ENCODE measurements at places on chromosomes 16 and 17.
A peak's percentile ranks its signal among the peaks of the same experiment; 100 is the strongest.

- DNase-seq, result no peak
Measured at GRCh38 chr17:50107790-50108414, 12.8 kb downstream of the PDK2 start.

GRCh38 chr16:11276896-11277593, 765 bp upstream of the PRM2 start:
- DNase-seq, result no peak

GRCh38 chr17:31314782-31315100, 887 bp upstream of the EVI2B start:
- no peak for DNase-seq

- DNase-seq, result no peak
Measured at GRCh38 chr17:66446419-66446818, 144.0 kb downstream of the PRKCA start.

DNA sequence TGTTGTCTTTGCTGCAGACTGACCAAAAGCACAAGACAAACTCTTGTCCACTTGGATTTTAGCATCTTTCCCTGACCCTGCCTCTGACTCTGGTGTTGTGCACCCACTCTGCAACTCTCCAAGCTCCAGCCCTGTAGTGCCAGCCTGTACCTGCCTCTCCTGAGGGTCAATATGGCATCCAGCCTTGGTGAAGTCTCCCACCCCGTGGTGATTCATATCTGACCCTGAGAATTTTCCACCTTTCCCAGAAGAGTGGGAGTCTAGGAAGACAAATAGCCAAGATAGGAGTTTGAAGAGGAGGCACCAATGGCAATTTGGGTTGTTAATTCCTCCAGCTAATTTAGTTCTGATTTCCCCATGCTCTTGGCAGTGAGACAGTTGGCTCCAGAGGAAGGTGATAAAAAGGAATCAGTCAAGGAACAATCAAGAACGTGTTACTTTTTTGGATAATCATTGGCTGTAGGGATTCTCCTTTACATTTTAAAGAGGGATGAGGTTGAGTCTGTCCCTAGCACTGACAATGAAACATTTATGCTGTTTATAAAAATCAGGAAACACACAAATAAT, 416.0 kb downstream of the MAF start:
- DNase-seq, result no peak

GRCh38 chr16:58176608-58177352, 21.1 kb downstream of the CSNK2A2 start:
- DNase-seq, result no peak

- DNase-seq, result no peak
Measured at GRCh38 chr16:84559311-84559932, 55.0 kb upstream of the MEAK7 start.

DNA sequence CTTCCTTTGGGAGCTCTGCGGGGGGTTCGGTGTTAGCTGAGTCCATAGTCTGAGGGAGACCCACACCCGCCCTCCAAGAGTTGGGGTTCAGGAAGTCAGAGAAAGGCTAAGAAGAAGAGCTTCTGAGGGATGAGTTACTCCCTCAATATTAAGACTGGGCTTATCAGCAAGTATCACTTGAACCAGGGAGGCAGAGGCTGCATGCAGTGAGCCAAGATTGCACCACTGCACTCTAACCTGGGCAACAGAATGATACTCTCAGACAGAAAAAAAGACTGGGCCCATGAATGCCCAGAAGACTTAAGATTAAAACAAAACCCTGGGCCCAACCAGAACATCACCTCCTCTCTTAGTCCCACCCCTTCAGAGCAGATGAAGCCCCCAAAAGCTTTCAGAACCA, 6.0 kb downstream of the NKIRAS2 start:
- DNase-seq, result no peak

DNA sequence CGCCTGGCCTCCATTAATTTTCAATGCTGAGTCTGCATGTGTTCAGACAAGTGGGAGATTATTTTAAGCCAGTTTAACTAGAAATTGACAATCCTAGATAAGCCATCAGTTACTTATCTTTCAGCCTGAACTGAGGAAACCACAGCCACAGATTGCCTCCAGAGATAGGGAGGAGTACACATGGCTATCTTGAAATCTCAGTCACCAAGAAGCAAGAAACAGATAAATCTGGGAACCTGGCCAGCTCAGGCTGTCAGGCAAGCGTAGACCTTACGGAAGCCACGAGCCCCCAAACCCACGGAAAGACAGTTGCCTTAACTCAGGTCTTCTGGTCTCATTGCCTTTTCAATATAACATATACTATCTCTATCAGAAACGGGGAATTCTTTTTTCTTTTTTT, 2.0 kb upstream of the GLG1 start:
- peak; percentile 20 for DNase-seq

DNA sequence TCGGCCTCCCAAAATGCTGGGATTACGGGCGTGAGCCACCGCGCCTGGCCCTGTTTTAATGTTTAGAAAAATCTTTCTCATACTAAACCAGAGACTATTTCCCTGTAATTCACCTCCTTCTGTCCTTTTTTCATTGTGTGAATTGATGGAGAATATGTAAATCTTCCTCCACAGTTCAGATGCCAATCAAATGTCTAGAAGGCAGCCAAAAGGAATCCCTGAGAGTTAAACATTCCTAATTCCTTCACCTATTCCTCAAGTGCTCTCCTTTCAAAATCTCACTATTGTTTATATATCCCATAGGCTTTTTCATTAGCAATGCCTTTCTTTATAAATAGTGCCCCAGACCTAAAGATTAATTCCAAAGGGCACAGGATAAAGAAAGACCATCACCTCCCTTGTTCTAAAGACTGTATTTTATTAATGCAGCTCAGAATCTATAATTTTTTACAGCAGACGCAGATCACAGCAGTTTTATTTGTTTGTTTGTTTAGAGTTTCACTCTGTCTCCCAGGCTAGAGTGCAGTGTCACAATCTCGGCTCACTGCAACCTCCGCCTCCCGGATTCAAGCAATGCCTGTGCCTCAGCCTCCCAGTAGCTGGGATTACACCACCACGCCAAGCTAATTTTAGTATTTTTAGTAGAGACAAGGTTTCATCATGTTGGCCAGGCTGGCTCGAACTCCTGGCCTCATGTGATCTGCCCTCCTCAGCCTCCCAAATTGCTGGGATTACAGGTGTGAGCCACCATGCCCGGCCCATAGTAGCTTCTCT, 30.5 kb downstream of the COPZ2 start:
- DNase-seq, result no peak

- DNase-seq, result no peak
Measured at GRCh38 chr16:71474864-71475263, 12.8 kb upstream of the ZNF23 start.

GRCh38 chr17:80859002-80859941, 132.4 kb upstream of the CHMP6 start:
- no peak for DNase-seq

GRCh38 chr17:54408731-54409130, 491.9 kb upstream of the TOM1L1 start:
- DNase-seq, result no peak

GRCh38 chr17:77611791-77612502, 346.6 kb upstream of the TNRC6C start:
- no peak for DNase-seq

DNA sequence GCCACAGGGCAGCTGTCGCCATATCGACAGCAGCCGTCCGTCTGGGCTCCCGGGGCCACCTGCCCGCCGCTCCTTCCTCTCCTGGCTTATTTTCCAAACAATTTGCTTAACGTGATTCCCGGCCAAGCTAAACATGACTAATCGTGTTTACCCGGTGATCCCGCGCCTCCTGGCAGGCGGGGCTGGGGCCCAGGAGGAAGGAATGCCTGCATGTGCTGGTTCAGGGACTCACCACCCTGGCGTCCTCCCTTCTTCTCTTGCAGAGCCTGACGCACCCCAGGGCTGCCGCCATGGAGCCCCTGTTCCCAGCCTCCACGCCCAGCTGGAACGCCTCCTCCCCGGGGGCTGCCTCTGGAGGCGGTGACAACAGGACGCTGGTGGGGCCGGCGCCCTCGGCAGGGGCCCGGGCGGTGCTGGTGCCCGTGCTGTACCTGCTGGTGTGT, 6.1 kb downstream of the SSTR5 start:
- no peak for DNase-seq

DNA sequence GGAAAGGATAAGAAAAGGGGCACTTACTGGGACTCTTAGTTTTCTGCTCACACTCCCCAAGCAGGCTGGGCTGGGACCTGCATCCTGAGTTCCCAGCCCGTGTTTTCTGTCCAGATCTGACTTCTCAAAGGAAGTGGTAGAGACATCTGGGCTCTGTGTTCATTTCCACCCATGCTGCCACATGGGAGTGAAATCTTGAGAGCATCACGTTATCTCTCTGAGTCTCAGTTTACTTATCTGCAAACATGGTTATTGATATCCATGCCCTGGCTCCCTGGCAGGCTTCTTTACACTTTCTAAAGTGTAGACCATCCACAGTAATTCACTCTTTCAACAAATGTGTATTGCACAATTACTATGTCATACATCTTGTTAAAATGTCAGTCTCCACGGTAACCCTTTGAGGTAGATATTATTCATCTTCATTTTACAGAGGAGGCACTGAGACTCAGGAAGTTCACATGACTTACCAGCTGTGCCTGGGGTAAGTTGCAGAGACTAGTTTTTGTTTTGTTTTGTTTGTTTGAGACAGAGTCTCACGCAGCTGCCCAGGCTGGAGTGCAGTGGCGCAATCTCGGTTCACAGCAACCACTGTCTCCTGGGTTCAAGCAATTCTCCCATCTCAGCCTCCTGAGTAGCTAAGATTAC, 3.4 kb downstream of the ZNF688 start:
- no peak for DNase-seq

- DNase-seq, result no peak
Measured at GRCh38 chr17:29640413-29640812, 17.7 kb upstream of the CORO6 start.

DNA sequence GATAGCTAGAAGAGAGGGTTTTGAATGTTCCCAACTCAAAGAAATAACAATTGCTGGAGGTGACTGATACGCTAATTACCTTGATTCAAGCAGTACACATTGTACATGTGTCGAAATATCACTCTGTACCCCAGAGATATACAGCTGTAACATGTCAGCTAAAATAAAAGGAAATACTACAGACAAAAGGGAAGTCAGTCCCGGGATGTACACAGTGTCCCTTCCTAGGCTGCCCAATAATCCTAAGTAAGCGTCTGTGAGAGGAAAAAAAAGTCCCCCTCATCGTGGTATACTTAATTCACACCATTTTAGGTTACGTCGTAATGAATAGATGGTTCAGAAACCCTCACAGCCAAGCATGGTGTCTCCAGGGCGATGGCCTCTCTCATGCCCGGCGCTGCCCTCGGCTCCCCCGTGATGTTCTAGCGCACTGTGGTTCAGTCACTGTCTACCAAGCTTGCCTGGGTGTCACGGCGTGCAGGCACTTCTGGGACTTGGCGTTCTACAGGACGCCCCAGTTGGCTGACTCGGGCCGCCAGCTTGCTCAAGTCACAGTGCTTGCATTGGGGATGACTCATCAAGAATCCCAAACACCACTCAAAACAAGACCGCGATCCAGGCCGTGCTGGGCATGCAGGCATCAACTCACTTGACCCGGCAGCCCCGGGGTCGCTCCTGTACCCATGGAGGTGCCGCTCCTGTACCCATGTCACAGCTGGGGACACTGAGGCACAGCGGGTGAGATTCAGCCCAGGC, 27.6 kb downstream of the CCDC40 start:
- no peak for DNase-seq

DNA sequence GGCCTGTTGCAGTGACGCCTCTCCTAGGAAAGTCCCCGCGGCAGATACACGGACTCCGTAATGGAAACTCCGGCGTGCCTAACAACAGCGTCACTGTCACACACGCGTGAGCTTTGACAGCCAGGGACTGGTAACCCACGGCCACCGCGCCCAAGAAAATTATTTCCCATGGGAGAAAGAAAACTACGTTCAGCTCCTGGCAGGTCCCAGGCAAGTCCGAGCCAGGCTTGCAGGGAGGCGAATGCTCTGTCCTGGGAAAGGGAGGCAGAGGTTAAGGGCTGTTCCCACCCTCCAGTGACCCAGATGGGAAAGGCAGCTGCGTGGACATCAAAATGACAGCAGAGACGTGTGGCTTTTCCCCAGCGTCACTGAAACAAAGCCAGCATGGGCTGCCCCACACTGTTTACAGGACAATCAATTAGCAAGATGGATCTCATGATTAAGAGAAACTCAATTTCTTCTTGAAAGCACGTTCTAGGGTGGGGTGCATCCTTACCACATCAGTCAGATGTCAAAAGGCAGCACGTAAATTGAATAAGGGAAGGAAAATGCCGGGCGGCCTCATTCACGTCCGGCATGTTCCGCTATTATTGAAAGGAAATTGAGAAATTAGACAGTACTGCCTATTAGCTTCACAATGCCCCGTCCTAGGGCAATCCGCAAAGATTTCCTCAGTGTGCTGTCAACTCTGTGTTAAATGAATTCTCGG, 82.5 kb downstream of the NXN start:
- no peak for DNase-seq

GRCh38 chr16:74650966-74651567, 15.6 kb downstream of the RFWD3 start:
- DNase-seq, result no peak

DNA sequence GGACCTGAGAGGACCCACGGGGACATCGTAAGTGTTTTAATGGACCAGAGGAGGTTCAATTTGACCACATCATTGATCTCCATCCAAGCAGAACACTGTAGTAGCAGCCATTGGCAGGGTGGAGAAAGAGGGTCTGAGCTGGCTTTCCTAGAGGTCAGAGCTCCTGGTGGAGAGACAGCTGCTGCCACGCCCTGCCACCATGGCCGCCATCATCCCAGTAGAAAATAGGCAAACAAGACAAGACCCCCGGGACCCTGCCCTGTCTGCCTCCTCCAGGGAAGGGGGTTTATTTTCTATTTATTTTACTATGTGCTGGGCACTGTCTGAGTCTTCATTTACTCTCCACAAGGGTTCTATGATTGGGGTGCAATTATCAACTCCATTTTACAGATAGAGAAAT, 11.4 kb upstream of the ITGA3 start:
- DNase-seq, result no peak

DNA sequence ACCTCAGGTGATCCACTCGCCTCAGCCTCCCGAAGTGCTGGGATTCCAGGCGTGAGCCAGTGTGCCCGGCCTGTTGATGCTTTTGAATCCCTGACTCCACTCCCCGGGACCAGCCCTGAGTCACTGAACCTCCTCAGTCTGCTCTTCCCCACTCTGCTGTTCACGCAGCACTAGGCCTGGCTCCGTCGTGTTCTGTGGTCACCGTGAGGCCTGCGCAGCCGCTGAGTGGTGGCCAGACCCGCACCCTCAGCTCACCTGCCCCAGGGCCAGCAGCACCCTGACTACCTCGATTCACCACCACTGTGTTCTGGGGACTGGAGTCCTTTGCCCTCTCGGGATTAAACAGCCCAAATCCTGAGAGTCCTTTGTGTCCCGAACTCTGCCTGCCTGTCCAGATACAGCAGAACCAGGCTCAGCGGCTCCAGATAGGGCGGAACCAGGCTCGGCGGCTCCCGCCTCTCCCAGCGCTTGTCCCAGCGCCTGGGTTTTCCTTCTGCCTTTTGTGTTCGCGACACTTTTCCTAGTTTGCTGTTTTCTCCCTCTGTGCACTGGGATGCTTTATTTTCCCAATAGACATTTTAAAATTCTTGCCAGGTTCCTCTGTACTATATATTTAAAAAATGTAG, 58.6 kb upstream of the ENDOV start:
- DNase-seq, result no peak

Measured in stimulated activated CD4-positive, alpha-beta T cell treated with anti-CD3 and anti-CD28 coated beads, Interleukin-2, amount 100 ng/mL, for 24 hours (primary cell).